GM06990 (cell line): ENCODE measurements at places on chromosomes 7 and 10.
A peak's percentile ranks its signal among the peaks of the same experiment; 100 is the strongest.

- no peak for DNase-seq
Observed at GRCh38 chr7:15452670-15453069, 109.1 kb downstream of the AGMO start.

GRCh38 chr10:132845780-132846595 is 60.0 kb upstream of the NKX6-2 start:
- DNase-seq: no peak

GRCh38 chr10:25125201-25125611 is 49.6 kb upstream of the GPR158 start:
- no peak for DNase-seq

DNA sequence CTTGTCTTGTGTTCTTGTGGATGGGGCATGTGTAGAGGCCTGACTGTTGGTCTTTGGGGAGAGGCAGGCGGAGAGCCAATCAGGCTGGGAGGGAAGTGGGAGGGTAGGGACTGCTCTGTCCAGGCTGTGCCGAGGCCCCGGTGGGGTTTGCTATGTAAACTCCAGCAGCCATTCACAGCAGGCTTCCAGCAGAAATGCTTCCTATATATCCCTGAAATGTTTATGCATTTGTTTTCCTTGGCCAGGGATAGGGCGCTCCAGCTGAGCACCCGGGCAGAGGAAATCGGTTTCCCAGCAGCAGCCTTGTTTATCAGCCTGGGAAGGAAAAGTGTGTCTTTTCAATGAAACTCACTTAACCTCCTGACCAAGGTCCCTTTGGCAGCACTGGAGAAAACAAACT is 18.3 kb upstream of the AQP1 start:
- no peak for DNase-seq

DNA sequence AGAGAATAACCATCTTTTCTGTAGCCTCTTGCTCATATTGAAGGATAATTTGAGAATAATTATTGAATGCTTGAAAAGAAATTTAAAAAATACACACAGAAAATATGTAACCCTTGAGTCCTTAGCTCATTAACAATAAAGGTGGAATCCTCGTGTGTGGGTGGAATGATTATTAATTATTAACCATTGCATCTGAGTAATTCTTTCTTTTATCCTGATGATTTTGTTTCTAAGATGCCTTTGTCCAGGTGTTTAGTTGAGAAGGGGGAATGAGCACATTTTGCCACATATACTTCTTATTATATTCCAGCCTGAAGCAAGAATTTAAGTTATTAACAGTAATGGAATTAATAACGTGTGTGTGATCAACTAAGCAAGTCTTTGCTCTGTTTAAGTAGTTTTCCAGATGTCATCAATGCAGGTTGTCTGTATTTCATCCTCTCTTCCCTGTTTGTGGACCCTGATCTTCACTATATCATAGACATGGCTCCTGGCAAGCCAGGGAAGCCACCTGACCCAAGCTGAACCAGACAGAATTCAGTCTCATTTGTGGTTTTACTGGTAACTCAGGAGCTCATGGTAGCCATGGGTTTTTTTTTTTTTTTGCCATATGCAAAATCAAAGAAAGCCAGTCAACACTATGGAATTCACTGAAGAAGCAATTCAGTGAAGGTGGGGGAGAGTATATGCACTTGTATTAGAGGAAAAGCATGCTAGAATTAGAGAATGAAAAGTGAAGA is 144.3 kb downstream of the KIF20B start:
- no peak for DNase-seq

GRCh38 chr10:103859161-103860086 is 4.0 kb upstream of the SH3PXD2A start:
- DNase-seq: no peak

GRCh38 chr10:126252884-126253610 is 135.2 kb downstream of the ADAM12 start:
- no peak for DNase-seq

DNA sequence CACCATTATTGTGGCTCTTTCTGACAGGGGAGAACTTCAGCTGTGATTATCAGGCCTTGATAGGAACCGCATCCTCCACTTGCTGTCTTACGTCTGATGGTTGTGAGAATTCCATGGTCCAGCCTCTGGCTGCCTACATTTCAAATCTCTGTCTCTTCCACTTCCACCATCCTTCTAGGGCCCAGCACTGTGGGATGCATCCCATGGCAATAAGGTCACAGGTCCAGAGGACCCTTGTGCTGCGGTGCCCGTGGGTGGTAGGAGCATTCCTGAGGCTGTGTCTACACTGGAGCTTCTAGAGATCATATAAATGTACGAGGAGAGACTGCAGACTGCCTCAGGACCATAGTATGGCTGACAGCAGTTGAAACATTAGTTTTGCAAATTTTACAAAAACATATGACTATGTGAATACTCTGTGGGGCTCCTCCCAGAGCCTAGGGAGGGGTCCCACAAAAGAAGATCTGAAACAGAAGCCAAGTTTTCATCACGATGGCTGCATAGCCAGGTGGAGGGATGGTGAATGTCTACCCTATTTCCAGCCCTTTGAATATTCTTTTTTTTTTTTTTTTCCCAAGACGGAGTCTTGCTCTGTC is 11.8 kb downstream of the CALML3 start:
- no peak for DNase-seq

DNA sequence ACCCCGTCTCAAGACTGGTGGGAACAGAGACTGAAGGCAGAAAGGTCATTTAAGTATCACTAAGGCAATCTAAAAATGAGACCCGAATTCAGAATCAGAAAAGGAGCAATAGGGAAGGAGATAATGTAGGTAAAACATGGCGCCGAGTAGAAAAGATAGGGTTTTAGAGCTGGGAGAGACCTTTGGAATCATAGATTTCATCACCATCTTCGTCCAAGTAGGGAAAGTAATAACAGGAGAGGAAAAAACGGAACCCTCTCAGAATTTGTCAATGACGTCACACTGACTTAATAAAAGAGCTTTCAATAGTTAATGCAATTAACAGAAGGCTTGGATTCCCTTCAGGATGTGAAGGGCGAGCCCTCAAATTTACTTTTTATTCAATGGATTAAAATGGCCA is 1.0 kb upstream of the UBN2 start:
- no peak for DNase-seq

DNA sequence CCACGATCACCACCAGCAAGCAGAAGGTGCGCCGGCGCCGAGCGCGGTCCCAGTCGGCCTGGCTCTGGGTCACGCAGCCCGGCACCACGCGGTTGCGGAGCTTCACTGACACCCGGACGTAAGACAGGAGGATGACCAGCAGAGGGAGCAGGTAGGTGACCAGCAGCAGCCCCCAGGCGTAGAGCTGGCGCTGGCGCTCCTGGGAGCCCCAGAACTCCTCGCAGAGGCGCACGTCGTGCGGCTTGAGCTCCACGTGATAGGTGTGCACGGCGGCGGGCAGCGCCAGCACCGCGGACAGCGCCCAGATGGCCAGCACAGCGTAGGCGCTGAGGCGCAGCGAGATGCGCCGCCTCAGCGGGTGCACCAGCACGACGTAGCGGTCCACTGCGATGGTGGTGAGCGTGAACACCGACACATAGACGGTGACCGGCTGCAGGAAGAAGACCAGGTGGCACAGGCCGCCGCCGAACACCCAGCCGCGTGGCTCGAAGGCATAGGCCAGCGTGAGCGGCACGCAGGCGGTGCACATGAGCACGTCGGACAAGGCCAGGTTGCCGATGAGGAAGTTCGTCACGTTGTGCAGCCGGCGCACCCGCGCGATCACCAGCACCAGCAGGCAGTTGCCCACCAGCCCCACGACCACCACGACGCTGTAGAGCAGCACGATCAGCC is 920 bp downstream of the PRLHR start:
- no peak for DNase-seq

- DNase-seq: no peak
Observed at GRCh38 chr10:47336387-47337134, 11.6 kb upstream of the RBP3 start.

DNA sequence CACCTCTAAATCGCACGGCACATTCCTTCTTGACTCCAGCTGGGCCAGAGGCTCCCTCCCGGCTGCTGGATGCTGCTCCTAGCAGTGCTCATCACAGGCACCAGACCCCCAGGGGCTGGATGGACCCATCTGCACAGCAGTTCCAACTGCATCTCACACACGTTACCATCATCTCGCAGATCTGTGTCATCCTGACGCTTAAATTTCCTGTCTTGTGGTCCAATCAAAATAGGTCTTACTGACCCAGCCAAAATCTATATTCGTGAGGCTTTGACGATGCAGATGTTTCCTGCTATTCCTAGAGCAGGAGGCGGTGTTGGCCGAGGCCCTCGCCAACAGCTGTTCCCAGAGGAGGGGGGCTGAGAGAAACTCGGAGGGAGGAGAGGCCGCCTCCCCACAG is 108.0 kb downstream of the MKI67 start:
- no peak for DNase-seq

DNA sequence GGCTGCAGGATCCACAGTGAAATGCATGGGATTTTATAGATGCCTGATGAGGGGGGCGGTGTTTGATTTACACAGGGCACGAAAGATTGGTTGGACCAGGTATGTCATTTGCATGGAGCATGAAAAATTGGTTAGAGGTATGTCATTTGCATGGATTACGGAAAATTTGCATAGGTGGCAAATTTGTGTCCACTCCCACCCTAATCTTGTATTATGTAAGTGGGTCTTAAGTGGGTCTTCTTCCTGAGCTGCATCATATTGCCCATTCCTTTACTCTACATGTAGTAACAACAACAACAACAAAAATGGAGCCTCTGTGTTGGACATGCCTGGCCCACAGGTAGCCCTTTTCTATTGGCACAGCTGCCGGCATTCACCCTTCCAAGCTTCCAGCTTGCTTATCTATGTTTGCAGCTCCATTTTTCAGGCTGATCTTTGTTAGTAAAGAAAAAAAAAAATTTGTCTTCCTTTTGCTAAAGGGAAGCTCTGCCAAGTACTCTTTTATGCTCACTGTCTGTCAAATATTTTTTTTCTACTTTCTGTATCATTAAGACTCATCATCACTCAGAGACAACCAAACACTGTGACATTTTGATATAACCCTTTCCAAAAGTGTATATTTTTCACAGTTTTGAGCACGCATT is 10.3 kb upstream of the ZNF273 start:
- no peak for DNase-seq

GRCh38 chr10:98150544-98150943 is 16.1 kb downstream of the R3HCC1L start:
- DNase-seq: no peak

DNA sequence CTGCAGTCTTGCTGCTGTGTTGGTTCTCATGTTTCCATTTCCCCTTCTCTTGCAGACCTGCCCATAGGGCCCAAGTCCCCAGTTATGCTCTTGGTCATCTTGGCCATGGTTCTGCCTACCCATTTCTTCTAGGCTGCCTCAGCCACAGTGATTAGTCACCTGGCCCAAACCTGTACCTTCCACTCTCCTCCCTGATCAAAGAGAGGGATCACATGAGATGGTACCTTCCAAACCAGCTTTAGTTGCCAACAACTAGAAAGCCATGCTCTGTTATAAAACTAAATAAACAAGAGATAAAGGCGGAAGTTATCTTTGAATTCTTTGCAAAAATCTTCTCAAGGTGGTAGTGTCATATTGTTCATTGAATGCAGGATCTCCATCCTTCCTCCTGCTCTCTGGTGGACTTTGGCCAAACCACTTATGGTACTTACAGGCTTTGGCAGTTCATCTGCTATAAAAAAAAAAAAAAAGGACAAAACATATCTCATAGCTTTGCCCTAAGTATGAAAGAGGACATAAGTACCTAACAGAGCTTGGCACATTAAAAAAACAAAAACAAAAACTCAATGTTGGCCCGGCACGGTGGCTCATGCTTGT is 25.8 kb downstream of the TACC2 start:
- DNase-seq: no peak

DNA sequence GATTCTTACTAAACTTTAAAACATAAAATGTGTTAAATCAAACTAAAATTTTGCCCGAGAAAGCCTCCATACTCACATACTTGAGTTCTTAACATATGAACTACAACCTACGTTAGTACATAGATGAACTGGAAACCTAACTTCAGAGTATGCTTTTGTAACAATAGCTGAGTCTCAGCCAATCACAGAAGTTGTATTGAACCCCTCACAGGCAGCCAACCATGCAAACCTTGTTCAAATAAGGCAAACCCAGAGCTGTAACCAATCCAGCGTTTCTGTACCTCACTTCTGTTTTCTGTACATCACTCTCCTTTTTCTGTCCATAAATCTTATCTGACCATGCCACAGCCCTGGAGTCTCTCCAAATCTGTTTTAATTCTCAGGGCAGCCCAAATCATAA is 157.3 kb upstream of the COL1A2 start:
- no peak for DNase-seq

GRCh38 chr10:112973805-112974204 is 23.8 kb downstream of the TCF7L2 start:
- DNase-seq: no peak

DNA sequence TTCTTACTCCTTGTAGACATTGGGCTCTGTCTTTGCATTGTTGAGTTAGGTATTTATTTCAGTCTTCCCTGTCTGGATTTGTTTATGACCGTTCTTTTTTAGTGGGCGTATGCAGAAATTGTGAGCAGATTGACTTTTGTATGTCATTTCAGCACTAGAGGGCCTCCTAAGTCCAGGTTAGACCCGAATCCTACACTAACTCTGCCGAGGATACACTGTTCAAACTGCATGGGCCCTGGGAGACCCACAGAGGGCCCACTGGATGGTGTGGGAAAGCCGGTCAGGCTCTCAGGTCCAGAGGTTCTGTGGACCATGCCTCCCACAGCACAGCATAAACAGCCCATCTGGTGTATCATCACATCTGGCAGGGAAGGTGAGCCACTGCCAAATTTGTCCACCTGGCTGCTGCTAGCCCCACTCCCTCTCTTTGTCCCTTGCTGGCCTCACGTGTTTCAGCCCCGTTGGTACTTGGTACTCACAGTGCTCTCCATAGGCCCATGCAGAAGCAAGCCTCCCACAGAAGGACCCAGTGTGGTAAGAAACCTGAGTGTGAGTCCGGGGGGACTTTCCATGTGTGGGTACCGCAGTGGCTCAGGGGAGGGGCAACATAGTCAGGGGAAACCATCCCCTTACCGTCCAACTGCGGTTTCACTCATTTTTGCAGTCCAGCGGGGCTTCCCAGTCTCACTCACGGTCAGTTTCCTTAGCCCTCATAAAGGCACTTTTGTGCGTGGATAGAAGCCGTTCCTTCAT is 112.8 kb downstream of the APBB1IP start:
- DNase-seq: peak; percentile 53

- DNase-seq: no peak
Observed at GRCh38 chr10:94042834-94043175, 49.1 kb downstream of the PLCE1 start.

GRCh38 chr7:24297362-24297761 is 13.4 kb downstream of the NPY start:
- DNase-seq: no peak
